ENCODE measurements at places on chromosomes 3 and 15.

DNA sequence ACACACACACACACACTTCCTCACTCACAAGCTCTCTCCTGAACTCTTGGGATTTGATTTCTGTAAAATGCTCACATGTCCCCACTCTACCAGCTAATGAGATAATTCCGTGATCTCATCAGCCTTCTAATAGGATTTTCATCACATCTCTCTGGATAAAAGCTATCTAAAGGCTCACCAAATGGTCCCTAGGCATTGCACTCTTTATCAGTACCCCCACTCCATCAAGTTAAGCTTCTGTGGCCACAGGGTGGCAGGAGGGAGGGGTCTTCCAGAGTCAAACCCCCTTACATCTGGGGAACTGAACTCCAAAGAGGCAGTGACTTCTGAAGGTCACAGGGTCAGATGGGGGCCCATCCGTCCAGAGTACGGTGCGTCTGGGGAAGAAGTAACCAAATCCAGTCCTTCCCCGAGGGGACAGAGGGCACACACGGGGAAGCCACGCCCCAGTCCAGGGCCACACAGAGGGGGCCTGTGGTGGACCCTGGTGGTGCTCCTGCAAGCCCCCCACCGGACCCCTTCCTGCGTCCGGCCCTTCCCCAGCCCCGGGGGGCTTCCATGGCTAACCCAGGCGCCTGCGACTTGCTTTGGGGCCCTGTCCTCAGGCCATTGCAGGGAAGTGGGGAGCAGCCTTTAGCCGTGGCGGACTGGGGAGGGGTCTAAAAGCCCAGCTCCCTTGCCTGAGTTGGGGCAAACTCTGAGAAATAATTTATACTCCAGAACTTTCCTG is 25.5 kb downstream of the CPN2 start:
- peak; percentile 83 for DNase-seq

DNA sequence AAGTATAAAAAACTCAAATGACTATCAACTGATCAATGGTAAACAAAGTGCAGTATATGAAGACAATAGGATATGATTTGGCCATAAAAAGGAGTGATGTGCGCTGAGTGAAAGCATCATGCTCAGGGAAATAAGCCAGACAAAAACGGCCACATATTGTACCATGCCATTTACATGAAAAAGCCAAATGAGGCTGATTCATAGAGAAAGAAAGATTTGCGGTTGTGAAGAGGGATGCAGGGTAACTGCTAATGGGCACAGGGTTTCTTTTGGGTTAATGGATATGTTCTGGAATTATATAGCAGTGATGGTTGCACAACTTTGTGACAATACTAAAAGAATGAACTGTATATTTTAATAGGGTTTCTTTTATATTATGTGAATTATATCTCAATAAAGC is 877.2 kb upstream of the CFAP20DC start:
- no peak for DNase-seq

- peak; percentile 26 for DNase-seq
Measured at GRCh38 chr3:115040673-115041286, 106.3 kb downstream of the ZBTB20 start.

DNA sequence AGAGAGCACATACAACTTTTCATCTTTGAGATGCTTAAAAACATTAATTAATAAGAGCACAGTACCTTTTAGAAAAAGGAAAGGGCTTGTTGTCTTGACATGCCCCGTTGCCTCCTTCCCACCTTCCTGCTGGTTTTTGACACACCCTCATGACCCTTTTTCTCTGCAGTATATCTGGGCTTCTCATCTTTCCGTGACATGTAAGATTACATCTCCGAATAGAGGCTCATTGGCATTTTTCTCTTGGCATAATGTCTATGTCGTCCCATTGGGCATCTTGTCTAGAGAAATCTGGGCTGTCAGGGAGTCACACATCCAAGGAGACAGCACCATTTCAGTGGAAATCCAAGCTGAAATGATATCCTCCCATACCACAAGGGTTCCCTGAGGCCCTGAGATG is 64.1 kb downstream of the LRTM1 start:
- DNase-seq, result no peak

GRCh38 chr15:64905119-64905831 is 6.4 kb upstream of the ANKDD1A start:
- DNase-seq, result peak; percentile 99

DNA sequence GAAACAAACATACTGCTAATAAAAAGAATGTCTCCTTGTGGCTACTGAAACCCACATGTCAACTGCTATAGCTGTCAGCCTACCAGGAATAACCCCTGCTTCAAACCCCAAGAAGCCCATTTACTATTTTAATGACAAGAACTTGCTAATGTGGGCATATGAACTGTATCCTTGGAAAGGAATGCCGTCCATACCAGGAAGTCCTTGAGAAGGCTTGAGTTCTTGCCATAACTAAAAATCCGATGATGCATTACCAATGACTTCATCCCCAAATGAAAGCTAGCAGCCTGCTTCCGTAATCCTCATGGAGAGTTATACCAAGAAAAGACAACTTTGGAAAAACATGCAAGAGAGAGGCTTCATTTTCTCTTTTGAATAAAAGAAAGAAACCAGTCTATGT is 34.8 kb downstream of the MINDY4B start:
- peak; percentile 57 for DNase-seq

- no peak for DNase-seq
Measured at GRCh38 chr3:46640927-46641326, 28.6 kb downstream of the FAM240A start.

DNA sequence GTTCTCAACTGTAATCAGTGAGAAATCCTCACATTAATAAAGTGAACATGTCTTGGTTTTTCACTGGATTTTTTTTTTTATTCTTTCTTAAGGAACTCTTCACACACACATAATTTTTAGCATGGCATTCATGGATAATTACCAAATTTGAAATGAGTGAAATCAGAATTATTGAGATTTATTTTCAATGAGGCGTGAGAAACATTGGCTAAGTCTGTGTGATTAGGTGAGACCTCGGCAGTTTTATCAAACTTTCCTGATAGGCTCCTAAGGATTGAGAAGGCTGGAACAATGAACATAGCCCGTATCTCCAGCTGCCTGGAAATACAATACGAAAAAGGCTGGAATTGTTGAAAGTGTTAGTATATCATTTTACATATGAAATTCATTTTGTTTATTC is 35.5 kb downstream of the MDFIC2 start:
- no peak for DNase-seq

DNA sequence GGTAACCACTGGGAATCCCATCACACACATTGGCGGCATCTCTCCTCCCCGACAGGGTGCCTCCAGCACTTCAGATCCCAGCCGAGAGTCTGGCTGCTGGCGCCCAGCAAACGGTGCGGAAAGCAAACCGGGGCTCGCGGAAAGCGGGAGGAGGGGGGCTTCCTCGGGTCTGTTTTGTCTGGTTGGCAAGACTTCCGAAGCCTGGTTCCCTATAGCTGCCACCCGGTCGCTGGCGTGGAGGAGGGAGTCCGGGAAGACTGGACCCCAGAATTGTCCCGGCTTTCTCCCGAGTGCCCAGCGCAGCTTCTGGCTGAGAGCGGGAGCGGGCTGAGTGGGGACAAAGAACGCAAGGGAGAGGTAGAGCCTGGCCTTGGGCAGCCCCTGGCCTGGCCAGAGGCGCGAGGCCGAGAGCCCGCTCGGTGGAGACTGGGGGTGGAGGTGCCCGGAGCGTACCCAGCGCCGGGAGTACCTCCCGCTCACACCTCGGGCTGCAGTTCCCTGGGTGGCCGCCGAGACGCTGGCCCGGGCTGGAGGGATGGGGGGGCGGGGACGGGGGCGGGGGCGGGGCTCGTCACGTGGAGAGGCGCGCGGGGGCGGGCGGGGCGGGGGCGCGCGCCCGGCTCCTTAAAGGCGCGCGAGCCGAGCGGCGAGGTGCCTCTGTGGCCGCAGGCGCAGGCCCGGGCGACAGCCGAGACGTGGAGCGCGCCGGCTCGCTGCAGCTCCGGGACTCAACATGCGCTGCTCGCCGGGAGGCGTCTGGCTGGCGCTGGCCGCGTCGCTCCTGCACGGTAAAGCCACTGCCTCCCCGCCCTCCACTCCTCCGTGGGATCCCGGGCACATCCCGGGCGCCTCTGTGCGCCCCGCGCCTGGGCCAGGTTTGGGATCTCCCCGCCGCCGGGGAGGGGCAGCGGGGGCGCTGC is at the start of gene CHRNA7:
Gene CHRNA7 (plus strand): TSS at position 654 of the 920 bp plus-strand sequence. CDS start 80 bp downstream, at position 734.
- peak; percentile 84 for DNase-seq

- no peak for DNase-seq
Measured at GRCh38 chr15:47505712-47506328, 211.5 kb upstream of the SEMA6D start.

DNA sequence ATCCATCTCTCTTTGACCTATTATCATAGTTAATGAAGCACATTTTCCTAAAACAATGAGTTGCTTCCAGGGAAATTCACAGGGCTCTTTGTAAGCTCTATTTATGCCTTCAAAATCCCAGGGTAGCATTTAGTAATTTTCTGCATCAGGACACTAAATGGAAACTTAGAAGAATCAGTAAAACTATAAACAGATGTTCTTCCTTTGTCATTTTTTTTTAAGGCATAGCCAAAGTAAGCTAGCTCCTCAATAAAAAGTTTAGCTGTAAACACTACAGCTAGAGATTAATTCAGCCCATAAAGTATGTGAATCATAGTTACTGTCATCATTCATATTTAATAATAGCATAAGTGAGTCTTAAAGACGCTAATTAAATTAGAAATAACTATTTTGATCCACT is 79.3 kb downstream of the RPL22L1 start:
- DNase-seq, result no peak

DNA sequence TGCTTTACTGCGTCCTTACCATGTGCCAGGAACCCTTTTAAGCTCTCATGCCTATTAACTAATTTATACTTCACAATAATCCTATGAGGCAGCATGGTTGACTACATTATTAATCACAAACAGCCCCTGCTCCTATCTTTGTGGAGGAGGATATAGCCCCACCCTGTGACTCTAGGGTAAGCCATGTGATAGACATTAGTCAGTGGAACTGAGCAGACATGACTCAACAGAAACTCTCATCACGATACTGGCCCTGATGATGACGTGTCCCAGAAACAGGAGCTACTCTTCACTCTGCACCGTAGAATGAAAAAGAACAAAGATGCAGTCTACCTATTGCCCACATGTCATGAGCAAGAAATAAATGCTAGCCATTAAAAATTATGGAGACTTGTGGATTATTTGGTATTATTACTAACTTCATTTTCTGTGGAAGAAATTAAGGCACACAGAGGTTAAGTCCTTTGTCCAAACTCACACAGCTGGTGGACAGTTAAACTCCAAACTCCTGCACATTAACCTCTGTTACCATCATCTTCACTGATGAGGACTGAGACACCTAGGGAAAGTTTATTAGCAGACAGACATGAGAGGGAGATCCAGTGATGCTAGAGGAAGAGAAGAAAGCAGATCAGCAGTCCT is 51.2 kb downstream of the CFAP20DC start:
- DNase-seq, result peak; percentile 20

DNA sequence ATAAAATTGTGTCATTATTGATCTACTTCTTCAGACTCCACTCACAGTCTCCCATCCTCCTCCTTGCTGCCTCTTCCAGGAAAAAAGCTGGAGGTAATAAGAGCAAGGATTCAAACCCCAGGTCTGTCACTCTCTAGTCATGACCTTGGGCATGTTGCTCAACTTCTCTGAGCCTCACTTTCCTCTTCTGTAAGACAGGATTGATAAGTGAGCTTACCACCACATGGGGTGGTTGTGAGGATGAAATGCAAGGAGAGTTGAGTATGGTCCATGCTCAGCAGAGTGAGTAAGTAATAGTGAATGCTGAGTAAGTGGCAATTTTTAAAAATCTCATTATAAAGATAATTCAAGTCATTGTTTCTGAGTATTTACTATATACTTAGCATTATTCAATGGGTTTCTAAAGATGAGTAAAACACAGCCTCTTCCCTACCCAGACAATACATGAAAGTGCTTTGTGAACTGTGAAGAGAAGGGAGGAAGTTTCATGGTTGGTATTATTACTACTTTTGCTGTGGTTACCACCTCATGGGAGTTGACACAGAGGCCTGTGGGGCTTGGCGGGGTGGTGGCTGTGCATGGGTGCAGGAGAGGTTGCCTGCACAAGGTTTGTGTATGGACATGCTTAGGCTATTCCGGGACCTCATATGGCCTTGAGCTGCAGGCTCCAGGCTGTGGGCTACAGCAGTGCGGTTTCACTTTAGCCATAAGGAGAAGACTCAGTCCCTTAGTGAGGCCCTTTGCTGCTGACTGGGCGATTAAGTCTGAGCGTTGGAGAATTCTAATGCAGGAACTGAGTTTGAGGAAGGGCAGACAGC is 30.0 kb downstream of the SLC6A11 start:
- no peak for DNase-seq

DNA sequence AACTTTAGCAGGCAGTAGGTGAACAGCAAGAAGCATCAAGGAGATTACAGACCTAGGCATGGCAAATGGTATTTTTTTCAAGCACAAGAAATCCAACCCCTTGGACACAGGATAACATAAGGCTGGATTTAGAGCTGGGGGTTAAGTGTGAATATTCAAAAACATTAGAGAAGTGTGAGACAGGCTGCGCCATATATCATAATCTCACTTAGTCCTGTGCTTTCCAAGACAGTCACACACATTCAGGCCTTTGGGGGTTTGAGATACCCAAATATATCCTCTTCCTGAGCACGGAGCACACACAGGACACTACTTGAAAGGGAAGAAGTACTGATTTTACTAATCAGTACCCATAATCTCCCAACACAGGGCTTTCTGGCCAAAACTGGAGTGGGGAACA is 83.0 kb upstream of the CLDN18 start:
- DNase-seq, result no peak

DNA sequence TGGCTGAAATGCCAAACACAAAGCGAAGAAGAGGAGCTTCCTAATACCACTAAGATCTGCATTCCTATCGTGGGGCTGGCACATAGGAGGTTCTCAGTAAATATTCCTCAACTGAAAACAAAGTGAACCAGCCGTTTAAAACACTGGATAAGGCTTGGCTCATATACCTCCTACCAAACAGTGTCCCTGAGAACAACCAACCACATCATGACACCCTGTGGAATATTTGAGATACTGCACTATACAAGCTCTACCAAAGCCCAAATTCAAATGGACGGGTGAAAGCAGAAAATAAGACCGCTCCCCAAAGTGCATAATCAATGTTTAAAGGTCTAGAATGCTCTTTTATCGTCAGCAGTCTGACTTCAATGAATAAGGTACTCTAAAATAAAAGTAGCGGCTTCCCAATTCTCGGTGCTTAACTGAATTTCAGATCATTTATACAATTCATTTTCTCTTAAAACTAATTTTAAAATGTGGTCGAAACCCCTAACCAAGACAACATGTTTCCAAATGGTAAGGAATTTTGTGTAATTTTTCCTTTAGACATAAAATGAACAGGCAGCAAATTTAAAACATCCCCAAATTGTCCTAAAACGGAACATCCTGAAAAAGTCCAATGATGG is 425.8 kb downstream of the ERC2 start:
- peak; percentile 71 for DNase-seq

GRCh38 chr3:126711121-126711760 is 7.2 kb downstream of the CHCHD6 start:
- DNase-seq, result no peak

- peak; percentile 70 for DNase-seq
Measured at GRCh38 chr3:88807491-88808105, 299.8 kb upstream of the EPHA3 start.

DNA sequence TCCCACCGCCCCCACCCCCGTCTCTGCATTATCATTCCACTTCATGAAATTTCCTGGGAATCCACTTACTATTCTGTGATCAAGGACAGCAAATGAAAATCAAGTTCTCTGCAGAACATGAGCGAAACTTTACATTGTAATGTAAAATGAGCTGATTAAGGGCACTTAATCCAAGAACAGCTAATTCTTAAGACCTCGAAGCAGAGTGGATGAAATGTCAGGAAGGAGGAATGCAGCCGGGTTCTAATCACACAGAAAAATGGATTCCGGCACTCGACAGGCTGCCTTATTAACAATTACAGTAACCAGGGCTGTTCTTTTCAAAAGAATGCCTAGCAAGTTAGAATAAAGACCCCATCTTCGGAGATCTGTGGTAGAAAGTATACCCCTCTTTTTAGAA is 57.5 kb downstream of the RFTN1 start:
- DNase-seq, result no peak
